AG08396 (cell line): ENCODE measurements at places on chromosomes 5 and 9.

GRCh38 chr5:140084541-140084940 is 29.4 kb upstream of the PURA start:
- no peak for DNase-seq

GRCh38 chr5:169196059-169196458 is 104.9 kb downstream of the SLIT3 start:
- no peak for DNase-seq

- DNase-seq, result no peak
These were observed 62.6 kb upstream of the C6 start for GRCh38 chr5:41275813-41276512.

GRCh38 chr9:8962084-8962483 is 1162.5 kb upstream of the DMAC1 start:
- no peak for DNase-seq

DNA sequence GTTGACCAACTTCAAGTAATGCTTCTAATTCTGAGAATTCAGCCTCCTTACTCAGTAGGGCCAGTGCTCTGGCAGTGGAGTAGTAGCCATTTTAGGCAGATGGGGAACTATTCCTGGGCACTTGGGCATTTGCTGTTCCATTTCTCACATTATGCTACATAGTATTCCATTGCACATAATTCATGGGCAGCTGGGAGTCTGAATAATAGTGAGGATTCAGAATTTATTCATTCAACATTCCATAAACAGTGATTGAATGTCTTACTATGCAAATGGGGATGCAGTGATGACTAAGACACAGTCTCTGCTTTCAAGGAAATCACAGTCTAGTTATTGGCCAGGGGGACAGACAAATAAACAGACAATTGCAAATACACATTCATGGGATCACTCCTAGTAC is 301.0 kb upstream of the KCNN2 start:
- no peak for DNase-seq

DNA sequence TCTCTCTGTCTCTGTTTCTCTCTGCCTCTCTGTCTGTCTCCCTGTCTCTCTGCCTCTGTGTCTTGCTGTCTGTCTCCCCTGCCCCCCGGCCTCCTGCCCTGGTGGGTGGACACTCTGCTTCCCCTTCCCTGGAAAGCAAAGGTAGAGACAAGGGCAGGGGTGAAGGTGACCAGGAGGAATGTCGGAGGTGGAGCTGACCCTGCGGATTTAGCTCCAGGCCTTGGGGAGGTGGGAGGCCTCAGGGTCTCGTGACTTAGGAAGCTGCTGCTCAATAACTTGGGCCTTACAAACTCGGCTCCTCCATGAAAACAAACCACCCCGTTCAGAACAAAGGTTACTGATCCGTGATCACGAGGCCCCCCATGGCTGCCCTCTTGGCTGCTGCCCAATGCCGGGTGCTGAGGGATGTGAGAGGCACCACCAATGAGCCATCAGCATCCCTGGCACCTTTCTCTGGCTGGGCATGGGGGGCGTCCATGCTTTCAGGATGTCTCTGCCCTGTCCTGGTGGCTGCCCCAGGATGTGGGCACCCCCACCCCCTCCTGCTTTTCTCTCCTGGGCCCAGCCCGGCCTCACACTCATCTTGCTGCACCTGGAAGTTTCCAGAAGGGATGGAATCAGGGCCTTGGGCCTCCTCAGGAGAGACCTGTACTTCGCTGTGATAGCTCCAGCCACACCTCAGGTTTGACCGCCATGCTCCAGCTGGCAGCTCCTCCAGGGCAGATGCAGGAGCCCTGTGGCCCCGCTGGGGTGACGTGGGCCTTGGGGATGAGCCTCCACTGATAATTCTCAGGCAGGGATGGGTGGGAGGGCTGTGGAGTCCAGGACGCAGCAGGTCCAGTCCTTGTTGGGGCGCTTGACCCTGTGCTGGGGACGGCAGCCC is 14.8 kb upstream of the SLC6A19 start:
- DNase-seq, result no peak

- DNase-seq, result peak; percentile 22
These were observed 219.2 kb downstream of the AGTPBP1 start for GRCh38 chr9:85522459-85523092.

DNA sequence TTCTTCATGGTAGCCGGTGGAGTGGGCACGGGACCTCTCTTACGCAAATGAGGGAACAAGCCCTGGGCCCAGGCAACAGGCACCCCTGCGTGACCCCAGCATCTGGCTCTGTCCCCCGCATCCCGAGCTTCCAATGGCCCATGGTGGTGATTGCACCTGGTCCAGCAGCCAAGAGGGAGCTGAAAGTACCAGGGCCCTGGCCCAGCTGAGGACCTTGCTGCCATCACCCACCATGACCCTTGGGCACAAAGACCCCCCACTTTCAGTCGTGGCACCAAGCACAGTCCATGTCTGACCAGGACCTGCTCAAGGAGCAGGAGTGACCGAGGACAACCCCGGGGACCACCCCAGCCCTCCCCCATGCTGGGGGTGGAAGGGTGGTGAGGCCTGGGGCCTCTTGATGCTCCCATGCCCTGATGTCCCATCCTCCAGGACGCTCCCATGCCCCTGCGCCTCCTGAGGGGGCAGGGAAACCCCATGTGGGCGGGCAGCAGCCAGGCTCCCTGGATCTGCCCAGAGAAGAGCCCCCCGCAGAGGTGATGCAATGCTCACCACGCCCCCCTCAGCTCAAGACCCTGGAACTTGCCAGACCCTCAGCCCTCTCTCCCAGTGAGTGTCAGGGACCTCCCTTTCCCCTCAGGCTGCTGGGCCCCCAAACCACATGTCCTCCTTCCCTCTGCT is 123.9 kb downstream of the ADAMTS2 start:
- no peak for DNase-seq

DNA sequence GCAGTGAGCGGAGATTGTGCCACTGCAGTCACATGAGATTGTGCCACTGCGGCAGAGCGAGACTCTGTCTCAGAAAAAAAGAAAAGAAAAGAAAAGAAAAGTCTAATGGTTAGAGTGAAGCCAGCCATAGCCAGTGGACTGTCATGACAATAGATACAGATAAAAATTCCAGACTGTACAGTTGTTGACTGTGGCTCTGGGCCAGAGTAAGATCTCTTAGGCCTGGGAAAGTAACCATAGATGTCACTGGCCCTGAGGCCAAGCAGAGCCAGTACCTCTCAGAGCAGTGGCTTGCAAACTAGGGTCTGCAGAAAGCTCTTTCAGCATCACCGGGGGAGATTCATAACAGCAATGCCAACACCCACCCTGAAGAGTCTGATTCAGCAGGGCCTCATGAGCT is 44.1 kb upstream of the SUB1 start:
- DNase-seq, result no peak

- no peak for DNase-seq
These were observed 83.0 kb downstream of the DMRTA1 start for GRCh38 chr9:22529426-22530199.

GRCh38 chr5:17847286-17847685 is 213.0 kb downstream of the TAF11L14 start:
- DNase-seq, result no peak

GRCh38 chr5:36459176-36460135 is 146.9 kb upstream of the SLC1A3 start:
- no peak for DNase-seq

DNA sequence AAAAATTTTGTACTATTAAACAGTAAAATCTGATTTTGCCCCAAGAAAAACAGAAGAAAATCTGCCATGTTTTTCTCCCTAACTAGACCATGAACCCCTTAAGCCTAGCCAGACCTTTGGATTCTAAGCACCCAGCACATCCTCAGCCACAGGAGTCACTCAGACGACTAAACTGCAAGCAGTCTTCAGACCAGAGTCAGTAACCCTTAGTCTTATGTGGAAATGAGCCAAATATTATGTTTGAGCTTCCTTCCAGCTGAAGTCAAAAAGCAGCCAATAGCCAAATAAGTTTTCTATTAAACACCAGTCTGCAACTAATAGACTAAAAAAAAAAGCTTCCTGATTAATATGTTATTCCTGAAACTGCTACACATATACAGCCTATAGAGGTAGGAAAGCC is 47.4 kb downstream of the GOLPH3 start:
- DNase-seq, result no peak

- DNase-seq, result no peak
These were observed 64.3 kb downstream of the IRX1 start for GRCh38 chr5:3659907-3660306.

GRCh38 chr9:133278161-133279114 is 3.4 kb upstream of the ABO start:
- no peak for DNase-seq

DNA sequence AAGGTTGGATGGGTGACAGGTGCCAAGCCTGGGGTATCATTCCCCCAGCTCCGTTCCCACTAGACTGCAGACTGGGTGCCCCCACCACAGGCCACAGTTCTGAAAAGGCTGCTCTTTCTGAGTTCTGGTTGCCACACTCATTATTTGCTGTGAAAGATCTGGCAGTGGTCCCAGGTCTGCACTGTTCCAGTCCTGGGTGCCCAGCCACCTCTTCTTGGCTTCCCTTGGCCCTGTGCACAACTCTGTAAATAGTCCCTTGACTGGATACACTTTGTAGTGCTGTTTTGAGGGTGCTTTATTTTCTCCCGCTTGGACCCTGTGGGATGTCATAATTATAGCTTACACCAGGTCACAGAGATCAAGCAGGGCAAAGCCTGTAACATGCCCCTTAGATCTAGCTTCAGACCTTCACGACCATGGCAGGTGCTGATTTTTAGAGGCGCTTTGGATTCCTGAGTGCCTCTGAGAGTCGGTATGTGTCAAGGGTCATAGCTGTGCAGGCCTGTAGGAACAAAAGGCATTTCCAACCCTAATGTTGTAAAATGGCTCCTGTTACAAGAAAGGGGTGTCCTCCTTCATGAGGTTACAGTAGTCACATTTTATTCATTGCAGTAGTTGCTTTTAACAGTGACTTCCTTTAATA is 344.9 kb downstream of the ICE1 start:
- DNase-seq, result no peak

DNA sequence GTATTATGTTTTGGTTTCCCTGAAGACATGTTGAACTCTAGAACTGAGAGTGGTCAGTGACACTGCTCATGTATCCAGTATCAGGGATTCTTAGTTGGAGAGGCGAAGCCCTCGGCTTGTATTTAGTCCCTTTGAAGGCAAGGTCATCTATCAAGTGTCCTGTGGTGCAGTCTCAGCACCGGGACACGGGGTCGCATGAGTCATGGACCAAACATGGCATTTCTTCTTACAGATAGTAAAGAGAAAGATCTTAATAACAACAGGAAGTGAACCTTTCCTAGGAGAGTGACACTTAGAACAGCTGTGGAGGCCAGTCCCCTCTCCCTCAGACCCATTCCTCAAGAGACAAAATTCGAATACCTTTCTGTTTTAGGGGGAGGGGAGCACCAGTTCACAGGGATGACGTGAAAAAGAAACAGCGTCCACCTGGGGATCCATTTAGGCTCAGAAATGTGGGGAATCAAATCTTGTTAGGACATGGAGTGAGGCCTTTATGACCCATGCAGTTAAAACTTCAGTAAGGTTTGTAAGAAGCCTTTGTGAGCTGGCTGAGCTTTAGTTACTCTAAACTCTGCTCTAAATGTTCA is 86.5 kb downstream of the ADGRV1 start:
- DNase-seq, result no peak

DNA sequence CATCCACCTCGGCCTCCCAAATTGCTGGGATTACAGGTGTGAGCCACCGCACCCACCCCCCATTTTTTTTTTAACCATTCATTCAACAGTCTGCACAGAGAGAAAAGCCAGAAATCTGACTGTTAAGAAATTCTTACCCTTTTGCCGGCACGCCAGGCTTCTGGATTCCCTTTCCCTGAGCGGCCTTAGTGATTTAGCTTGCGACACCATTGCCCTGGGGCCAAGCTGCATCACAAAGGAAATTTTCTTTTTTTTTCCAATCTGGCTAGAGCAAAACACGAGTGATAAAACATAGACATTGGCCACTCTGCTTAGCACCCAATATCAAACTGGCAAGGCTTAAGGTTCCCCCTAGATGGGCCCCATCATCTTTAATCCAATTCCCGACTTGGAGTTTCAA is 21.2 kb upstream of the ATOSB start:
- no peak for DNase-seq

- DNase-seq, result no peak
These were observed 73.7 kb downstream of the VPS13A start for GRCh38 chr9:77251050-77251449.

GRCh38 chr5:80198399-80198798 is 57.4 kb downstream of the SERINC5 start:
- no peak for DNase-seq

- no peak for DNase-seq
These were observed 295.4 kb upstream of the HAPLN1 start for GRCh38 chr5:84016085-84016484.

GRCh38 chr9:34493972-34494535 is 28.7 kb downstream of the ENHO start:
- peak; percentile 72 for DNase-seq

DNA sequence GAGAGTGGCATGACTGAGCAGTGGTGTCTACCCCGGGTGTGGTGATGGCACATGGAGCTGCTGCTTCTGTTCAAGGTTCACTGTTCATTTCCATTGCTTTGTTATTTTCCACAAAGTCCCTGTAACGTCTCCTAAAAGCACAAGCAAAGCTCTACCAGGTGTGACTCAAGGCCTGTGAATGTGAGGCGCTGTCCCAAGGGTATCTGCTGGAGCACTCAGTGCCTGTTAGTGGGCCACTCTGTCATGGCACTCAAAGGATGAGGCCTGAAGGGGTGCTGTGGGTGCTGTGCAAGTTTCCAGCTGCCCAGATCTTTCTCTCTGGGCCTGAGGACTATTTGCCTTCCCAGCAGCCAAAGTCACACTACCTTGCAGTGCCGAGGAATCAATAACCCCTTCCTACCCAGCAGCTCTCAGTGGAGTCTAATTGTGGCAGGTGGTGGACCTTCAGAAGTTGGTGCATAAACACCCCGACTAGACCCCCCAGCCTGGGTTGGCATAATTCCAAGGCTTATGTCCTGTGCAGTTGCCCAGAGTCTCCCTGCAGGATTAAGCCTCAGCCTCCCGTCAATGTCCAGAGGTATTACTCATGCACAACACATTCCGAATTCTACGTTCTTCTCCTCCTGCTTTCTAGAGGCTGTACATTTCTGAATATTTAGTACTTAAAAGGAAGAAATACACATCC is 17.4 kb upstream of the PTCH1 start:
- DNase-seq, result no peak
